ENCODE measurements at places on chromosomes 7 and 10.

GRCh38 chr10:75276069-75276872 lies 40.5 kb upstream of the COMTD1 start:
- DNase-seq = no peak

- no peak for DNase-seq
These were observed 780.0 kb downstream of the SORCS1 start for GRCh38 chr10:106384496-106384895.

GRCh38 chr7:57399972-57400371 lies 50.0 kb upstream of the ZNF716 start:
- DNase-seq = no peak

- no peak for DNase-seq
These were observed 611.1 kb upstream of the COBL start for GRCh38 chr7:51927738-51928137.

GRCh38 chr10:30774261-30774660 lies 144.7 kb upstream of the LYZL2 start:
- DNase-seq = no peak

GRCh38 chr7:50302486-50303334 lies 1.8 kb upstream of the IKZF1 start:
- DNase-seq = no peak

- no peak for DNase-seq
These were observed 50.5 kb upstream of the BMPER start for GRCh38 chr7:33854801-33855350.

DNA sequence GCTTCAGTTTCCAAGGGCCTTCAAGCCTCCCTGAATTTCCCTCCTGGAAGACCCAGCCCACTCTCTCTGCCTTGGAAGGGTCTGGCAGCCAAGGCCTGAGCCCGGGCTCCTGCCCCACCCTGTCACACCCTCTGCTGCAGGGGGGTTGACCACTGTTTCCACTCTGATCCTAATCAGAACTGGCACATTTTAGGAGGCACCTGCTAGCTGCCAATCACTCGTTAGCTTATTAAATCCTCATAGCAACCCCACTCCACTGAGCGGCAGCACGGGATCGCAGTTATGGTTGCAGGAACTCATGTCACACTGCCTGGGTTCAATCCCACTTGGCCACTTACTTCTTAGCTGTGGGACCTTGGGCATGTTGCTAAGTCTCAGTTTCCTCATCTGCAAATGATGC lies 12.9 kb downstream of the HSPB1 start:
- DNase-seq = no peak

DNA sequence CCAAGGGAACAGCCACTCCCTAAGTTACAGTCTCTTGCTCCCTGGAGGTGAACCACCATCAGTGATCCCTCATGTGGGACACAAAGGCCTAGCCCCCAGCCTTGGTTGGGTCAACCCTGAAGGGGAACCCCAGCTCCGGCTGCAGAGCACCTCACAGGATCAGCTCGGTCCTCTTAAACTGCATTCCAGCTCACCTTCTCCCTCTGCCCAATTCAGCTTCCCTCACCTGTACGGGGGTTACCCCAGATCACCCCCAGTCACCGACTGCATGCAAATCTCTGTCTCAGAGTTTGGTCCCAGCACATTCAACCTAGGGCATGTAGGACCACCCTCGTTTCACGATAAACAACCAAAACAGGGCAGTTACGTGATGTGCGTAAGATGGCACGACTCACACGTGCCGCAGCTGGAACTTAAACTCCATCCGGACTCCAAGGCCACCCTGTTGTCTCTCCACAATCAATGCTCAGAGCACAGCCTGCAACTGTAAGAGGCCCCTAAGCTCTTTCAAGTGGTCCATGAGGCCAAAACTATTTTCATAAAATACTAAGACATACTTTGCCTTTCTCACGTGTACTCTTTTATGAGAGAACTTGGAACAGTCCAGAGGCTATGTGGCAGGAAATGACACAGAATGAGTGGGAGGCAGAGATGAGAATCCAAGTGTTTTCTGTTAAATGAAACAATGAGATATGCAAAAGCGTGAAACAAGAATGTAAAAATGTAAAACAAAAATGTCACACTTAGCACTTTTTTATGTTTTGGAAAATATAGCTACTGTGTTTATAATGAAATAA lies 285.2 kb downstream of the PTPRN2 start:
- DNase-seq = no peak

DNA sequence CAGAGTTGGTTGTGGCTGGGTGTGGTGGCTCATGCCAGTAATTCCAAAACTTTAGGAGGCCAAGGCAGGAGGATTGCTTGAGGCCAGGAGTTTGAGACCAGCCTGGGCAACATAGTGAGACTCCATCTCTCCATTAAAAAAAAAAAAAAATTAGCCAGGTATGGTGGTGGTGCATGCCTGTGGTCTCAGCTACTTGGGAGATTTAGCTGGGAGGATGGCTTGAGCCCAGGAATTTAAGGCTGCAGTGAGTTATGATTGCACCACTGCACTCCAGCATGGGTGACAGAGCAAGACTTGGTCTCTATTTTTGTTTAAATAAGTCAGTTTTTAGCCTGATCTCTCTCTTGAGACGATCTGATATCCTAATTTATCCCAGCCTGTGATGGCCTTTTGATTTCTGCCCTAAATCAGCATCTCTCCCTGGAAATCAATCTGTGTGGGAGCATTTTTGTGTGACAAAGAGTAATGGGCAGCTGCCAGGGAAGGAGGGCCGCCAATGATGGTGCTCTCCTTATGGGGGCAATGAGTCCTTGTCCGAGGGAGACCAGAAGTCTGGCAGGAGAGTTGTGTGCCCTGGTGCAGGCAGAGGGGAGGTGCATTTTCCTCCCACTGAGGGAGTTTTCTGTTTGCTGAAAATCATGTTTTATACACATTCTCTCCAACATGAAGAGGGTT lies 111.0 kb downstream of the NRP1 start:
- no peak for DNase-seq

- DNase-seq = no peak
These were observed 35.4 kb upstream of the MKLN1 start for GRCh38 chr7:131292141-131292905.

DNA sequence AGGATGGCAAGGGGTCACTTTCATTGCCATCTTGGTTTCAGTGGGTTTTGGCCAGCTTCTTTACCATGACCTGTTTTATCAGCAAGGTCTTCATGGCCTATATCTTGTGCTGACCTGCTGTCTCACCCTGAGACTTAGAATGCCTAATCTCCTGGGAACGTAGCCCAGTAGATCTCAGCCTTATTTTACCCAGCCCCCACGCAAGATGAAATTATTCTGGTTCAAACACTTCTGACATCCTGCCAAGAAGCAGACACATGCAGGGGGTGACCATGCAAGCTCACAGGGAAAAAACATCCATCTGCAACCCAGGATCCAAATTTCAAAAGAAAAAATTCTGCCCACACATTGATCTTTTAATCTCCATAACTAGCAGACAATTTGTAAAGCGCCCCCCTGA lies 88.4 kb upstream of the EEPD1 start:
- DNase-seq = no peak

- no peak for DNase-seq
These were observed 39.0 kb upstream of the STRIP2 start for GRCh38 chr7:129394982-129395914.

- DNase-seq = no peak
These were observed 83.9 kb downstream of the ADCY1 start for GRCh38 chr7:45657890-45658715.
